Ovary (tissue), 10 donors: ENCODE measurements at places on chromosomes 3 and 15. TPM values are rescaled to one million over a fixed set of nuclear protein-coding genes. Genes with fewer than 3 reads are reported as not detected.

DNA sequence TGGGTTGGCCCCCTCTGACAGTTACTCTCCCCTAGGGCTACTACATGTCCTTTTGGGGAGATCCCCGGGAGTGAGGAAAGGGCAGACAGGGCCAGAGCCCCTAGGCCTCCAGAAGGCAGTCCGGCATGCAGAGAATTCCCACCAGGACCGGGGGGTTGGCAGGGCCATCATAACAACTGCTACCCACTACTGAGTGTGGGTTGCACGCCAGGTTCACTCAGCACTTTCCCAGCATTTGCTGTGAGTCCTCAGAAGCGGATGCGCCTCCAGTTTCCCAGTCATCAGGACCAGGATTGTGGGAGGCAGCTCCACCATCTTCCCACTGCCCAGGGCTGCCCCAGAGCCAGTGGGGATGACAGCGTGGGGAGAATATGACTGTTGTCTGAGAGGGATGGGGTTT, 51.2 kb upstream of the HERC1 start:
- no peak for DNase-seq

GRCh38 chr3:98732286-98733052, 30.7 kb upstream of the ST3GAL6 start:
- DNase-seq = peak; percentile 54

The CFAP100 gene
- total RNA-seq = 1.7 TPM

DNA sequence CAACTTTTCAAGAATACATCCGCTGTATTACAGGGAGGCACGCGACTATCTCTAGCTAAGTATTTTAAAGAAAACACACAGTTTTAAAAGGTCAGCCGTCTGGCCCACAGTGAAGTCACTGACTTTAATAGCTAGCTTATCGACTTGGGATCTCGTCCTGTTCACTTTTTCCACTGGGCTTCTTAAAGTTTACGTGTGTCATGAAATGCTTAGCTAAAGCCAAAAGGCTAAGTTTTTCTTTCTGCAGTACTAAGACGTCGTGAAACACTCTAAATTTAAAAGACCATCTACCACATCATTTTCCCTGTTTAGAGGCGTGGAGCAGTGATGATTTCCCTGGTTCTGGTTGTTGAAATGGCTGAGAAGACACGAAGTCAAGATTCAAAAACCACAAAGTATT, 27.1 kb downstream of the LRIG1 start:
- DNase-seq = no peak

DNA sequence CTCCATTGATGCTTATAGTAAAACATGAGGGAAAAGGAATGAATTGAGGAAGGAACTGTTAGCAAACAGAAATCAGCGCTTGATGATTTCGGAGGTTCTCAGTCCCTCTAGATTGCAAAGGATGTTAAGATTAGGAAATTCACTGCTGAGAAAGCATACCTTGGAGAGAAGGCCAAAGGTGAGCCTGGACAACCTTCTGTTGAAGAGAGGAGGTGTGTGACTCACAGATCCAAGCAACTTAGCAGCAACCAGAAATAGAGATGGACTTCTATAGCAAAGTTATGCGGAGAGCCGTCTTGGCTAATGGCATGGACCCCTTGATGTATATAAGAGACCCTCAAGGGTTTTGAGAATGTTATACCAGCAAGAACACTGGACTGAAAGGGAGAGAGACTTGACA, 114.3 kb downstream of the EEFSEC start:
- DNase-seq = no peak

- DNase-seq = no peak
Observed at GRCh38 chr3:198107840-198108734, 148.1 kb downstream of the LMLN start.

DNA sequence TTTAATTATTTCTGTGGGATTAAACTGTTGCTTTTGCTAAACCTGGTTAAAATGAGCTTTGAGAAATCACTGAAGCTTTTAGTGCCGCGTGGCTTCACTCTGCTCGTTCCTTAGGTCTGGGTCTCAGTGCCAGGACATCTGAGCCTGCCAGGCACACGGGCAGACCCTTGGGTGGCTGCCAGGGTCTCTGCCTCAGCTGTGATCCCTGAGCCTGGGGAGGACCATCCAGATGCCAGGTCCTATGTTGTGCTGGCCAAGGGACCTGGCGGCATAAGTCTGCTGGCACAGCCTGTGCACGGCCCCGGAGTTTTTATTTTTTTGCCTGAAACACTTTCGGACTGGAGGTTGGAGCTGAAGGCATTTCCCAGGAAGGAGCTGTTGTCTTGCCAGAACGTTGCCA, 328.1 kb downstream of the LRTM1 start:
- peak; percentile 45 for DNase-seq

DNA sequence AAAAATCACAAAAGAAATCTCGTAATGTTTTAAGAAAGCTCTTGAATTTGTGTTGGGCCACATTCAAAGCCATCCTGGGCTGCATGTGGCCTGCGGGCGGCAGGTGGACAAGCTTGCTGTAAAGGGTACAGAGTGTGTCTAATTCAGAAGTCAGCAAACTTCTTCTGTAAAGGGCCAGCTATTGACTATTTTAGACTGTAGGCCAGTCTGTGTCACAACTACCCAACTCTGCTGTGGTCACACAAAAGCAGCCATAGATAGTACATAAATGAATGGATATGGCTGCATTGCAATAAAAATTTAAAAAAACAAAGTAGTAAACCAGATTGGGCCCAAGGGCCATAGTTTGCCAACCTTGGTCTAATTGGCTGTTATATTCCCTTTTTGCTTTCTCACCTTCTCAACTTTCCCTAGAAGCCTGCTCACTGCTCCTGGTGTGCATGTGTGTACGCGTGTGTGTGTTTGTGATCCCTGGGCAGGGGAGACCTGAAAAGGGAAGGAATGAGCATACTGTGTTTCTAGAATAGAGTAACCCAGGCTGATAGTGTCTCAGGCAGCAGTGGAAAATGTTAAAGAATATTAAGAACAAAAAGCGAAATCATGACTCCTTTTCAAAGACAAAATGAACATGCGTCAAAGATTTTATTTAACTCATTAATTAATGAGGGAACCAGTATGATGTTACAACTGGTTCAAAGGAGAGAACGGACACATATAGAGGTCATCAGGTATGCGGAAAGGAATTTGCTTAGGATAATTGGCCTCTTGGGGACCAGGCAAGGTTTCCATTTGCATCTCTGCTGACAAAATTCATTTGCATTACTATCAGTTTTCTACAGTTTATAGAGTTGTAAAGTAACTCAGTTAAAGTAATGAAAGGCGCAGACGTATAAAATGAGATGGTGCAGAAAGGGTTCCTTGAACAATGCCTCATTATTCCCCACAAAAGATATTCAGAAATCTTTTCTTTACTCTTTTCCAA, 248.0 kb downstream of the THSD4 start:
- DNase-seq = no peak

The GOLGA8K gene
- 0.81 TPM for total RNA-seq

- DNase-seq = no peak
Observed at GRCh38 chr15:56534728-56535127, 69.8 kb upstream of the MNS1 start.

The HDGFL3 gene
- total RNA-seq = 39.9 TPM

- no peak for DNase-seq
Observed at GRCh38 chr3:123788710-123789109, 95.4 kb downstream of the MYLK start.

- no peak for DNase-seq
Observed at GRCh38 chr3:196339493-196340254, 1.5 kb upstream of the TM4SF19 start.

- no peak for DNase-seq
Observed at GRCh38 chr3:152334761-152335160, 66.0 kb downstream of the MBNL1 start.

DNA sequence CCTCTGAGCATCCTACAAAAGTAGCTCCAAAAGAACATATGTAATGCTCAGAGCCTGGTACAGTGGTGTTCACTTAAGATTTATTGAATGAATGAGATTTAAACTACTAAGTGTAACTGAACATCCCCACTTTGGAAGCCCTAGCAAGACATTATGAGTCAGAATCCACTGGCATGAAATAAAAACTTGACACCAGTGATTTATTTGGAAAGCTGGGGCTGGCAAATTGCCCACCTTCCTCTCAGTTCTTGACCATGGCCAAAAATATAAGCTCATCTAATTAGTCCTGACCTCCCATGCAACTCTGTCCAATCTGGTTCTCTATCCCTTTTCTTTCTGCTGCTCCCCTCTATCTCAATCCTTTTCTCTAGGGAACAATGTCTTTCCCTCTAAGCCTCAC, 418.0 kb downstream of the PLCL2 start:
- no peak for DNase-seq

- no peak for DNase-seq
Observed at GRCh38 chr3:111864821-111865656, 6.0 kb downstream of the PHLDB2 start.

DNA sequence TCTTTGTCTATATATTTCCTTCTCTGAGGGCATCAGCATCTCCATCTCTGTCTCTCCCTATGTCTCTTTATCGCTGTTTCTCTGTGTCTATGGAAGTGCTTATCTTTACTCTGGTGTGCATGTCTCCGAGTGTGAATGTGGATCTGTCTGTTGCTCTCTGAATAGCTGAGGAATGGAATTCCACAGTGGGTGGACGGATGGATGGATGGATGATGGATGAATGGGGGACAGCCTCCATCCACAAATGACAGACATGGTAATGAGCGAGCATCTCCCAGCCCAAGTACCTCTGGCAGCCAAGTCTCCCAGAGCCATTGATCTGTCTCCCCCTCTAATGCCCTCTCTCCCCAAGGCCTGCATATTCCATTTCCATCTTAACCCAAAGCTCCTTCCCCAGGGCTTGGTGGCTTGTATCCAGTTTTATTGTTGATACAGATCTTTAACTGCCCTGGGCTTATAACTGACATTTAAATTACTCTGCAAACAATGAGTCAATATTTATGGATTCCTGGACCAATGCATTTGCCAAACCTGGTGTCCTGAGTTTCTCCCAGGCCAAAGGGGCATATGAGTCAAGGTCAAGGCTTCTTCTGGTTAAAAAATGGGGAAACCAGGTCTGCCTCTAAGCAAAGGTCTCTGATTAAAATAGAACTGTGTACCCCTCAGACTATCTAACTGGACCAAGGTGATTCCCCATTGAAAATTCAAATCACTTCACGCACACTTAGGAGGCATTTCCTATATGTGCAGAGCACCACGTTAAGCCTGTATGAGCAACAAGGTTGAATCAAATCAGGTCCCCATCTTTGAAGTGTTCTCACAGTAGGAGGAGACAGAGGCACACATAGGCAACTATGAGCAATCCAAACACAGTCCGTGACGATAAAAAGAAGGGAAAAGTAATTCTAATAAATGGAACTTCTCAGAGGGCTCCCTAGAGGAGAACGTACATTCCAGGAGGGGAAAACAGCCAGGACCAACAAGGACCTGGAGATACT, 109.9 kb downstream of the TLE3 start:
- DNase-seq = no peak

DNA sequence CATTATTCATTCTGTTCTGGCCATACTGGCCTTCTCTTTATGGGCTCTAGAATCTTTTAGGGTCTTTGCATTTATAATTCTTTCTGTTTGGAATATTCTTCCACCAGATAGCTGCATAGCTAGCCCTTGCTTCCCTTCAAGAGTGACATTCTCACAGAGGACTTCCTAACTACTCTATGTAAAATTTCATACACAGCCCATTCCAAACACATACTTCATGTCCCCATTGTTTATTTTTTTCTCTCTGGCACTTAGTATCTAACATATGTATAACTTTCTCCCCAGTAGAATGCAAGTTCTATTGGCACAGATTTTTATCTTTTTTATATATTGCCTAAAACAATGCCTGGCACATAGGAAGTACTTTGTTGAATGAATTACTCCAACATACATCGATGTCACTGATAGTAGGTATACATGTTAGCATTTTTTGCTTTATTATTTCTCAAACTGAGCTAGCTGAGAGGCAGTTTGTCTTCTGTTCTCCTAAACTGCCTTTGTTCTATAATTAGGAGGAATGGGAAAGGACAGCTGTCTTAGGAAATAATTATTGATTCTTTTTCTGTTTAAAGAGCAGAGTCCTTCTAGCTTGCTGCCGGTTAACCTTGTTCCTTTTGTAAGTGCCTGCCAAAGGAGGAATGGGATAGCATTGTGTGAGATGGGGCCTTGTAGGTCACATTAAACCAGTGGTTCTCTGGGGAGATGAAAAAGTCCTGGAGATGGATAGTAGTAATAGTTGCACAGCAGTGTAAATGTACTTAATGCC, 7.9 kb downstream of the FAM162A start:
- no peak for DNase-seq

The DOCK3 gene
- 0.17 TPM for total RNA-seq

The GPR149 gene
- total RNA-seq = not detected

The ACP3 gene
- total RNA-seq = 1.3 TPM

The KNG1 gene
- total RNA-seq = not detected

The LRRIQ4 gene
- 0.25 TPM for total RNA-seq

DNA sequence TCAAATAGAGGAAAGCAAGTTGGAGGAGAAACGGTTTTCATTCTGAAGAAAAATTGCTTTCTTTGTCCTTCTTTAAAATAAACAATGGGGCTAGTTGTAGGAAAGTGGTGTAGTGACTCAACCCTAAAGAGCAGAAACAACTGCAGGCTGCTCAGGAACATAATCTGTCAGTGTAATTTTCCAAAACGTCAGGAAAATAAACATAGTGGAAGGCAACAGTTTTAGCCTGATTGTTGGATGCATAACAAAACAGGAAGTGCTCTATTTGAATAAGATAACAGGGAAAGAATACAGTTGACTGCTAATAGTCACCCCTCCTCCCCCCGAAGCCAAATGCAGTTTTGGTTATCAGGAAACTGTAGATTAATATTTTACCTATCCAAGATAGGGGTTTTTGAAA, 167.6 kb downstream of the ECT2 start:
- no peak for DNase-seq

DNA sequence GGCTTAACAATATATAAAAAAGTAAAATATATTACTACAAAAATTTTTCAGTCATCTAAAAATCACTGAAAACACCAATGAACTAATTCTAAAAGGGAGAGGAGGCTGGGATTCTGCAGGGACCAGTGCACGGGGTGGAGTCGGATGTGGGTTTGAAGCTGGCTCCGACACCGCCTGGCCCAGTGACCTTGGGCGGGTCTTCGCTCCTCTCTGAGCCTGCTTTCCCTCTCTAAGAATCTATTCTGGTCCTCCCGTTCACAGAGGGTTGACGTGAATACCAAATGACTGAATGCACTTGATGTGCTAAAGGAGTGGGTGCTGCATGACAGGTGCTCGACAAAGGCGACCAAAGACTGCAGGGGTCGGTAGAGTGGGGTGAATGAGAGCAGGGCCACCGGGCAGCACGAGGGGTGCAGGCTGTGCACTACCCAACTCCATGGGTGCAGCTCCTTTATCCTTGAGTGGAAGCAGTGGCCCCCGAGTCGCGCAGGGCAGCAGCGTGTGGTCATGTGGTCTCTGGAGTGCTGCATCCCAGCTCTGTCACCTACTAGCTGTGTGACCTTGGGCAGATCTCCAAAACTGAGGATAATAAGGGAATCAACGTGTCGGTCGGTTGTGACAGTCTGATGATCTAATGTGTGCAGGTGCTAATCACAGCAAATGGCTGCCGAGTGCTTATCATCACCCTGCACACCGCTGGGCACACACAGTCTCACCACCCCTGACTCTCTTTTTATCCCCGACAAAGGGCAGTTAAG, 8.6 kb upstream of the IQSEC1 start:
- no peak for DNase-seq

The VEPH1 gene
- 0.23 TPM for total RNA-seq

The AHSG gene
- total RNA-seq = not detected
